ENCODE measurements at places on chromosomes 3 and 15. TPM values are rescaled to one million over a fixed set of nuclear protein-coding genes. Genes with fewer than 3 reads are reported as not detected.
A peak's percentile ranks its signal among the peaks of the same experiment; 100 is the strongest.

Gene SV2B
- 6.4 TPM for total RNA-seq

Gene TNIK
- total RNA-seq = 11.3 TPM

DNA sequence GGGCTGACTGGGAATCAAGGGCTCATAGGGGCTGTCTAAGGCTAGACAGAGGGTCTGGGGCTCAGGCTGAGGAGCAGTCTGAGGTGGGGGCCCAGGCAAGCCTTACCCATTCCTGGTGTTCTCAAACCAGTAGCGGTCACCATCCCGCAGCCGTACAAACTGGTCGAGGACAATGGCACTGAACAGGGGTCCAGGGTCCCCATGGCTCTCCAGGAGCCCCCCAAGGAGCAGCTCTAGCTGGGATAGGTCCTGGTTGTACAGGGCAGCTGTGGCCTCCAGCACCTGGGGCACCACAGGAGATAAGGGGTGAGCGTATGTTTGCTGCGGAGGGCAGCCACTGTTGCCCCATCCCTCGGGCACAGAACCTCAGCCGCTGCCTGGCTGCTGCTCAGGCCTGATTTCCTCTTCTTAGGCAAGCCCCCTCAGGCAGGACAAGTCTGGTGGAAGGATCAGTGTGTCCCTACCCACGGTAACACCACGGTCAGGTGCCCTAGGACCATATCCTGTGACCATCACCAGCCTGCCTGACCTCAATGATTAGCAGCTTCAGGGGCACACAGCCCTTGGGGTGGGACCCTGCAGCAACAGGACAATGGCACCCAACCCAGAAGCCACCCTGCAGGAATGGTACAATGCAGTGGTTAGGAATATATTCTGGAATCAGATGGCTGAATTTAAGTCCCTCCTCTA is 5.9 kb downstream of the DUOX2 start:
- H3K4me3 ChIP-seq = no peak overlapping the region
- no peaks in the 10 kb centered on the region for H3K27me3 ChIP-seq
- H3K4me1 ChIP-seq = no peaks in the 10 kb centered on the region
- H3K27ac ChIP-seq = no peak overlapping the region
- DNase-seq = no peak

- no peak overlapping the region for H3K4me3 ChIP-seq
- H3K4me1 ChIP-seq = no peaks in the 10 kb centered on the region
- no peaks in the 10 kb centered on the region for H3K27me3 ChIP-seq
- H3K36me3 ChIP-seq = peaks cover 4% of the 10 kb centered on the region
- H3K27ac ChIP-seq = peak overlapping the region; percentile 33
Measured at GRCh38 chr3:186940967-186941366, 10.6 kb downstream of the ST6GAL1 start.

DNA sequence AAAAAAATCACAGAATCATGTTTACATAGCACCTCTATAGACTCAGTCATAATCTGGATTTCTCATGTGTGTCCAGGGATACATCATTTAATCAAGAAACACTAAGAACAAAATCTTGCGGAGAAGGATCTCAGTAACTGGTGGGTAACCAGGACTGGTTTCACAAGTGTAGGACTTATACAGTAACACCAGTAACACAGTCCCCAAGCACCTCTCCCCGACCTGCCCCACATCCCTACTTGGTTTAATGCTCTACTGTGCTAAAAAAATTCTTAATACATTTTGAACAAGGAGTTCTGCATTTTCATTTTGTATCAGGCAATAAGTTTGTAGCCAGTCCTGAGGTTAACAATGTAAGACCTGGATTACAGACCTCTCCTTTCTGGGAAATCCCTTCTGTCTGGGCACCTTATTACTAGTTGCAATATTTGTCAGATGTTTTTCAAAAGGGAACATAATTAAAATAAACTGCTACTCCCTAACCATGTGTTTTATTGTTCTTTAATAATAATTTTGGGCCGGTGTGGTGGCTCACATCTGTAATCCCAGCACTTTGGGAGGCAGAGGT is 57.6 kb upstream of the BBX start:
- no peak for DNase-seq
- H3K4me3 ChIP-seq = no peak overlapping the region
- no peaks in the 10 kb centered on the region for H3K4me1 ChIP-seq
- H3K36me3 ChIP-seq = no peaks in the 10 kb centered on the region
- H3K27me3 ChIP-seq = peaks cover 2% of the 10 kb centered on the region
- no peak overlapping the region for H3K27ac ChIP-seq

GRCh38 chr15:94359716-94360115 is 128.4 kb downstream of the MCTP2 start:
- no peaks in the 10 kb centered on the region for H3K27me3 ChIP-seq
- H3K36me3 ChIP-seq = no peaks in the 10 kb centered on the region
- DNase-seq = no peak
- H3K4me3 ChIP-seq = no peak overlapping the region
- H3K27ac ChIP-seq = no peak overlapping the region
- no peaks in the 10 kb centered on the region for H3K4me1 ChIP-seq

DNA sequence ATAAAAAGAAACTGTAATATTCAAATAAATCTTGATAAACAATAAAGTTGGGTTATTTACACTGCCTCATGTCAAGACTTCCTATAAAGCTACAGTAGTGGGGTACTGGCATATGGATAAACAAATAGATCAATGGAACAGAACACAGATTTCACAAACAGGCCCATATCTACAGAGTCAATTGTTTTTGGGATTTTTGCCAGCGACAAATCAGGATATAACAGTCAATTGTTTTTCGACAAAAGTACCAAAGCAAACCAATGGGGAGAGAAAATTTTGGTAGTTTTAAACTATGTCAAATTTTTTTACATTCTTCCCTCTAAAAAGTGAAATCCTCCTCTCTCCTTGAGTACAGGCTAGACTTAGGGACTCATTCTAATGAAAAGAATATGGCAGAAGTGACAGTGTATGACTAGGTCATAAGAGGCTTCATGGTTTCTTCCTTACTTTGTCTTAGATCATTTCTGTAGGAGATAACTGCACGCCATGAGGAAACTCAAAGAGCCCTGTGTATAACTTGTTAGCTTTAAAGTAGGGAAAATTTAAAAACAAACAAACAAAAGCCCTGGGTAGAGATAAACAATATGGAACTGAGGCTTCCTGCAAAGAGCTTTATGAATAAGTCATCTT is 16.9 kb downstream of the IP6K1 start:
- peaks cover 3% of the 10 kb centered on the region for H3K36me3 ChIP-seq
- H3K27me3 ChIP-seq = no peaks in the 10 kb centered on the region
- no peak overlapping the region for H3K4me3 ChIP-seq
- no peaks in the 10 kb centered on the region for H3K4me1 ChIP-seq
- no peak for DNase-seq
- H3K27ac ChIP-seq = no peak overlapping the region

DNA sequence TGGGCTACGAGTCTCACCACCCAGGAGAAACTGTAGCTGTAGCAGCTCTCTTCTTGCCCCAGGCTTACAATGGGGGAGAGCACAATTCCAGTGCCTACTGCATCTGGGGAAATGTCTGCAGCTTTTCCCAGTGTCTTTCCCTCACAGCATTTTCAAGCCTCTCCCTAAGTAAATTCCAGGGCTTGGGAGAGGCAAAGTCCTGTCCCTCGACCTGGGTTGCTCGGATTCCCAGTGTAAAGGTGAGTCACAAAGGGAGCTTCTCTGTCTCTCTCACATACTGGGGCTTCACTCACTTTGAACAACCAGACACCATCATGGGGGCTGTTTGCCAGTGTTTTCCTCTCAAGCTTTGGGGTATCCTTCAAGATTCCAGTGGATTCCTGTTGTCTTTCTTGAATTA is 689.4 kb upstream of the NAALADL2 start:
- H3K4me1 ChIP-seq = no peaks in the 10 kb centered on the region
- DNase-seq = no peak

- no peak for DNase-seq
- H3K4me1 ChIP-seq = no peaks in the 10 kb centered on the region
- peaks cover 2% of the 10 kb centered on the region for H3K36me3 ChIP-seq
- no peaks in the 10 kb centered on the region for H3K27me3 ChIP-seq
- no peak overlapping the region for H3K4me3 ChIP-seq
Measured at GRCh38 chr3:141292356-141293058, 60.9 kb downstream of the PXYLP1 start.
